ENCODE measurements at places on chromosomes 4 and X.

DNA sequence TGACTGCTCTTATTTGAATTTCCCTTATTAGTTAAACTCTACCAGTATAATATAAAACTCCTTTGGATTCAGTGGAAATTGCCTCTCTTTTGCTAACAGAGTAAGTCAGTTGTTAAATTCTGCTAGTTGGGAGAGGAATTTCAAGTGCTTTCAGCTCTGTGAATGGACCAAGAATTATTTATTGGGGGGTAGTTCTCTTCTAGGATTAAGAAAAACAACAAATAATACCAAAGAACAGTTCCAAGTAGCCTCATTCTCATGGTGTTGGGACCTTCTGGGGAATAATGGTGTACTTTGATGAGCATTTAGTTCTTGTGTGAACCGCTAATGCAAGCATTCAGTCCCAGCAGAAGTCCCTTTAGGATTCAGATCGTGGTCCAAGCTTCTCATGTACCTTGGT, 11.6 kb downstream of the SPARCL1 start:
- no peak for DNase-seq

DNA sequence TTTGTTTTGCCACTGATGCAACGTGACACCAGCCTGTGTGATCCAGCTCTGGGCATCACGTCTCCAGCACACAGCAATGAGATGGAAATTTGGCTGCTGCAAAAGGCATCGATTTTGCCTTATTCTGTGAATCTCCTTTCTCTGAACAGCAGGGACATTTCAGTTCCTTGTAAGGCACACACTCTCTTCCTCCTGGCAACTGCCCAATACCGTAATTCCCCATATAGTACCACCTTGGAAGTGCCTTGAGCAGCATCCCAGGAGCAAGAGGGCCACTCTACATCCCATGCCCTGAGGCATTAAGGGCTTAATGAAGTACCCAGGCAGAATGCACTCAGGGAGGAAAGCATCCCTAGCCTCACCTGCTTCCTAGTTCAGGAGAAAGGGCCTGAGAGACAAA, 10.5 kb upstream of the MAMLD1 start:
- no peak for DNase-seq

DNA sequence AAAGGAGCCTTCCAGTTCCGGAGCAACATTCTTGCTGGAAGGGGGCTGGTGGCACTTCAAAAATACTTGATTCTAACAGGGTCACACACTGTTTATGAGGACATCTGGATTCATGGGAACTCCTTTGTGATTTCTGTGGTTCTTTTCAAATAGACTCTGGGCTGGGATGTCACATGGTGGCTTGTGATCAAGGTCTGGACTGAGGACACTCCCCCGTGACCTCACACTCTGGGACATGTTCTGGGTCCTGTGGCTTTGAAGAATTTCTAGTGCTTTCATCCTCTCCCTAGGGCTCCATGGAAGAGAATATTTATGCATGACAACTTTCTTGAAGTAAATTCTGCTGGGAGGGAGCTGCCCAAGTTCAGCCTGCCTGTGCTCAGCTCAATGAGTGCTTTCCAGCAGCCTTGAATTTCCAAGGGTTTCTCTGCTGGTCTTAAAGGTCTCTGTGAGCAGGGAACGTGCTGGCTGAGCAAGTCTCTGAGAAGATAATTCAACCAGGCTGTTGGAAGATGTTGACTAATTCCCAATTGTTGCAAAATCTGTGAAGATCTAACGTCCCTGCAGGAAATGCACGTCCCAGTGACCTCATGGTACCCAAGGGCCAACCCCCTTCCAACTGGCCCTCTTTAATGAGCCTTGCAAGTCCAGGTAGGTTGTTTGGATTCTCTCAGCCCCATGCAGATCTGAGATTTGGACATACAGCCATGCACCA, 36.3 kb downstream of the GPR143 start:
- DNase-seq, result no peak

- no peak for DNase-seq
Observed at GRCh38 chr4:149765630-149766029, 50.0 kb downstream of the IQCM start.

- DNase-seq, result no peak
Observed at GRCh38 chr4:111678479-111678878, 466.8 kb upstream of the FAM241A start.

DNA sequence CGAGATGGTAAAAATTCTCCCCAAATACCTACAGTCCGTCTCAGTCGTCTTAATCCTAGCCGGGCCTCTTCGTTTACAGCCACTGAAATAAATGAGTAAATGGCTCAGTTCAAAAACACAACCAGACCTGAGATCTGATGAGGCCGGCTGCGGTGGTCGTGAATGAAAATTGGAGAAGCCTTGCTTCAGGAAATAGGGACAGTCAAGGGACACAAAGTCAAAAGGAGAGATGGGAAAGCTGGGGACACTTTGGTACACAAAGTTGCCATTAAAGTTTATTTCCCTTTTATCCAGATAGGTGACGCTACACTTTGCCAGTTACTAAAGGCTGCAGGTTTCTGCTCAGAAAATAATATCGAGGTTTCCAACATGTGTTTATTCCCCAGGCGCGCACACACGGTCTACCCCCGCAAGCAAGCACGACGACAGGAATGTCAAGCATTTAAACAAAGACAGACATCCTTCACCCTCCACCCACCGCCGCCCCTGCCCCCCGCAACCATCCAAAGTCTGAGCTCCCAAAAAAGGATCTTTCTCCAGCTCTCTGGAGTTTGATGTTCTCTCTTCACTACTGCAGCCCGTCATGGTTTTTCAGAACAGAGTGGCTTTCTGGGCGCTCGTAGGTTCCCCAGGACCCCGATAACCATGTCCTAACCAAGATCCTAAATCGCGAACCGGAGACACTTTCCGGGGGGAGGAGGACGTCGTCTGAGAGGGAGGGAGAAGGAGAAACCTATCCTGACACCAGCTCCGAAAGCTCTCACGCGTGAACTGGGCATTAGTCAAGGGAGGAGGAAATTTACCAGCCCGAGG, 1.3 kb upstream of the PCDH7 start:
- no peak for DNase-seq

DNA sequence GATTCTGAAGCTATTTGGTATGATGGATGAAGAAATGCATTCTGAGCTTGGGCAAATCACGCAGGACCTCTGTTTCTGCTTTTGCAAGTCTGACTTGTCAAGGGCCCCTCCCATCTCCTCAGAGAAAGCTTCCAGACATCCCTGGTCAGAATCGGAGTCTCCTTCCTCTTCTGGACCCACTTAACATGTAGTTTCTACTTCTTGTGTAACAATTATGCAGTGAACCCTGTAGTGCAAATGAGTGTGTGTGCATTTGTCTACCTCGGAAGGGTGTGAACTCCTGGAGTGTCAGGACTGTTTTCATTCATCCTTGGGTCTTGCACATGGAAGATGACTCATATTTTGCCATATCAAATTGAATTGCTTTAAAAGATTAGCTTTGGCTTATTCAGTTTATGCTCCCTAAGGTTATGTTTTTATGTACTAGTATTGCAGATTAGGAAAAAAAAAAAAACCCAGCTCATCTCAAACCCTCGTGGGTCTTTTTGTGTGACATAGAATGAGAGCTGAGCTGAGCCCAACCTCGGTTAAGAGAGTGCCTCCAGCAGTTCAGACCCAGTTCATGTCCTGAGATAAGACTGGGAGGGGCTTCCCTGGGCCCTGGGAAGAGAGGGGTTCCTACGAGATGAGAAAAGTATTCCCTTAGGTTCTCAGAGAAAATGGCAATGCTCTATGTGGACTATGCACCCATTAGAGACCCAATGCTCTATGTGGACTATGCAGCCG, 61.1 kb upstream of the RPL34 start:
- DNase-seq, result no peak

DNA sequence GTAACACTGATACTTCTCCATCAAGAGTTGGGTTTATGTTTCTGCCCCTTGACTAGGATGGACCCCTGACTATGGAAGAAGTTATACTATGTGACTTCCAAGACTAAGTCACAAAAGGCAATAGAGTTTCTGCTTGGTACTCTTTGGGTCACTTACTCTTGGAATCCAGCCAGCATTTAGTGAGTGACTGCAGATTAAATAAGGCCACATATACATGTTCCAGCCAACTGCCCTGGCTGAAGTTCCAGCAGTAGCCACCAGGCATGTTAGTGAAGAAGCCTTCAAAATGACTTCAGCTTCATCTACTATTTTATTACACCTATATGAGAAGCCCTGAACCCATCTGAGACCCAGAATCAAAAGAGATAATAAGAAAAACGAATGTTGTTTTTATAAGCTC, 524.0 kb downstream of the DMD start:
- no peak for DNase-seq

GRCh38 chr4:133720001-133720400, 481.6 kb downstream of the PABPC4L start:
- DNase-seq, result no peak

DNA sequence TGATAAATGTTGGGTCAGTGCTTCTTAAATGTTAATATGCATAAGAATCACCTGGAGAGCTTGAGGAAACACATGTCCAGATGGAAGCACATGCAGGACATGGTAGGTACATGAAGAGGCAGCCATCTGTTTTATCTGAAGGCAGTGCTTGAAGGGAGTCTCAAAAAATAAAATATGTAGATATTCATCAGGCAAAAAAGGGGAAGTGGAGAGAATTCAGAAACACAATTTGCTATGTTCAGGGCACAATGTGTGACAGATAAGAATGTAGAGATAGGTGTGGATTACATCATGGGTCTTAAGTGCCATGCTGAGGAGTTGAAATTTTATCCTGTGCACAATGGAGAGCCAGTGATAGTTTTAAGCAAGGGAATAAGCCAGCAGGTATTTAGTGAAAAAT, 59.6 kb upstream of the CASK start:
- no peak for DNase-seq

GRCh38 chr4:90183254-90183653, 56.1 kb downstream of the CCSER1 start:
- DNase-seq, result no peak

DNA sequence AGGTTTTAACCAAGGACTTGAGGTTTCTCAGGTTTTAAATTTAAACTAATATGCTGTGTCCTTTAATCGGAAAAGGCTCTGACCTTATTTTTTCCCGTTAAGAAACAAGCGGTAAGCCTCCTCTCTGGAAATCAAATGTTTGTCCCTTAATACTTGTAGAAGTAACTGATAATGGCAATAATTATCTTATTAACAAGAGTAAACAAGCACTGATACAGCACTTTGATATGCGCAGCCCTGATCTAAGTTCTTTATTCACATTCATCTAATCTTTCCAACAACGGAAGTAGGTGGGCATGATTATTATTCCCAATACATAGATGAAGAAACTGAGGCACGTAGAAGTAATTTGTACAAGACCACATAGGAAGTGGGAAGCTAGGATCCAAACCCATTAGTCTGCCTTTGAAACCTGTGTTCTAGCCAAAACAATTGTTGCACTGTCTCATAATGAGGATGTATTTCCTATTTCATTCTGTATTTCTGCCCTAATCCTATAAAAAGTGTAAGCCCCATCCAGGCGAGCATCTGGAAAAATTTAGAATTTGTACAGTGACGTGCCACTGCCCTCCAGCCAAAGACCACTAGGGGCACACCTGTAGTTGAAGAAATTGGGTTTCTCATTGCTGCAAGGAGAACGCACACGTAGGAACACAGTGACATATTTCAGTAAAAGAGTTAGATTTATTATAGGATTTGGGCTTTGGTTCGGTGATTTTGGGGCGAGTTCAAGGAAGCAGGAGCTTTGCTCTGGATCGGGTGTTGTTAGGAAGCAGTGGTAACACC, 606 bp downstream of the CXorf58 start:
- no peak for DNase-seq

DNA sequence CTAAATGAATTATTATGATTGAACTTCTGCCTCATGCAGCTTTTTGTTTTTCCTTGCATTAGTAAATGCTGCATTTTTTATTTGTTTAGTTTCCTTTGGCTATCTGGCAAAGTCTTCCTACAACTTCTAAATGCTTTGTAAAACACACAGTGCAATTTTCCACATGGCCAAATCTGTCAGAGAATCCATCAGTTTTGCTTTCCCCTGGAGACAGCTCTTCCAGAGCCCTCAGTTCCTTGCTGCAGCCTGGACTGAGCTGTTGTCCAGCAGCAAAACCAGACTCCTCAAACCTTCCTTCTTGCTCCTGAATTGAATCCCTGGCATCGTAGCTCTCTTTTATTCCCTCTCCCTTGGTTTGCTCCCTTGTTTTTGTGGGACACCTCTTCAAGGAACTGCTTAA, 42.6 kb downstream of the MED28 start:
- DNase-seq, result no peak

DNA sequence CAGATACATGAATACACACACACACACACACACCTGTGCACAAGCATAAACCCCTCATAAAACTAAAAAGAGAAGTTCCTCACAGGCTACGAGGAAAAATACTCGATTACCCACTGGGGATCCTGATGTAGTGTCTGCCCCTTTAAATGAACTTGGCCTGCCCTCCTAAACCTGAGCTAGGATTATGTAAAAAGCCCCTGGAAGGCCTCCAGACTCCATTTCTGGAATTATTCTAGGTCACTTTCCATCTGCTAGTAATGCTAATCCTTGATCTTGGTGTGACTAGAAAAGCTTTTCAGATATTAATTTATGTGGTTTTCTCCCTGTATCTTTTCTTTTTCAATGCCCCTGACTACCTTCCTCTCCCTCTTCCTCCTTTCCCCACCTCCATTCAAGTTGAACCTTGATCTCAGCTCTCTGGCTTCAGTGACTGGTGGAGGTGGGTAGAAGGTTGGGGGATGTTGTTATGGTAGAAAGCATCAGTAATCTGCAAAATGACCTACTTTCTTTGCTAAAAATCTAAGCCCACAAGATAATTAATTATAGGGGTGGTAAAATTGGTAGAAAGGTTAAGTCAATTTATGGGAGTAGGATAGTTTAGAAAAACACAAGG, 25.5 kb upstream of the ZNF330 start:
- DNase-seq, result no peak

GRCh38 chrX:11239230-11239629, 54.0 kb upstream of the AMELX start:
- DNase-seq, result no peak

DNA sequence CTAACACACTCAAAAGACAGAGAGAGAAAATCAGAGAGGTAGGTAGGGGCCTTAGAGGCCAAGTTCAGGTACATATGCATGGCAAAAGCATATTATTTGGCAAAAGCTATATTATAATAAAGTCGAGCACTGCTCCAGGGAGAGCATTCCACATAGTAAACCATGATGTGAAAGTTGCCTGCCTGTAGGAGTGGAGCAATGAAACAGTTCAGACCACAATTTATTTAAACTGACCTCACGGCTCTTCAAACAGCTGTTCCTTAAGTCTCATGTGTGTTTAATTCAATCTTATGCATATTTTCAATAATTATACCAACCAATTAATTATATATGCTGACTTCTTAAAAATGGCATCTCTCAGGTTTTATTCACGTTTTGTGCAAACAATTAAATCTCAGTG, 3.3 kb downstream of the RFC1 start:
- DNase-seq, result no peak
